ENCODE measurements at places on chromosomes 16 and 17.

DNA sequence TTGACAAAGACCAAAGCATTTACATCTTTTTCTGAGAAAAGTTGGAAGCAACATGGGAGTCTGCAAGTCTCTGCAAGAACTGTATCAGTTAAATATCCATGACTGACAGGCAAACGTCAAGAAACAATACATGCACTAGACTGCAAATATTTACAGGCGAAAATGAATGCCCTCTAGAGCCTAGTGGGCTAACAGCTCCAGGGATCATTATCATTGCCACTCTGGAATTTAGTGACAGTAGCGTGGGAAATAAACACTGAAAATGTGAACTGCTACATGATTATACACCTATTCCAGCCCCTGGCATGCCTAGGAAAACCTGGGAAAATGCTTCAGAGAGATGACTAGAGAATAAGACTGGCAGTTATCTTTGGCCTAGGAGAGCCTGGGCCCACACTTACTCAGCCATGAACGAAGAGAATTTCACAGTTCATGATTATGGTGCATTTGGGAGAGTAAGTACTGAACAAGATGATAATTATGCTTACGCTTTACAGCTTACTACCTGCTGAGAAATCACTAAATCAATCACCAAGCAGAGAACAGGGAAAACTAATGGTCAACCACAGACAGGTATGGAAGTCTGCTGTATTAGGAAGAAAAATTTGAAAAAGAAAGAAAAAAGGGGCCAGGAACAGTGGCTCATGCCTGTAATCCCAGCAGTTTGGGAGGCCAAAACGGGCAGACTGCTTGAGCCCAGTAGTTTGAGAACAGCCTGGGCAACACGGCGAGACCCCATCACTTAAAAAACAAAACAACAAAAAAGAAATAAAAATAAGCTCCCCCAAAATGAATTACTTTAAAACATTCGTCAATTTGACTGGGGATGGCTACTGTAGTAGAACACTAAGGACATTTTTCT, 66.6 kb upstream of the CLEC18B start:
- DNase-seq = no peak

- no peak for DNase-seq
These were observed 93.0 kb downstream of the ANKRD11 start for GRCh38 chr16:89397331-89397861.

DNA sequence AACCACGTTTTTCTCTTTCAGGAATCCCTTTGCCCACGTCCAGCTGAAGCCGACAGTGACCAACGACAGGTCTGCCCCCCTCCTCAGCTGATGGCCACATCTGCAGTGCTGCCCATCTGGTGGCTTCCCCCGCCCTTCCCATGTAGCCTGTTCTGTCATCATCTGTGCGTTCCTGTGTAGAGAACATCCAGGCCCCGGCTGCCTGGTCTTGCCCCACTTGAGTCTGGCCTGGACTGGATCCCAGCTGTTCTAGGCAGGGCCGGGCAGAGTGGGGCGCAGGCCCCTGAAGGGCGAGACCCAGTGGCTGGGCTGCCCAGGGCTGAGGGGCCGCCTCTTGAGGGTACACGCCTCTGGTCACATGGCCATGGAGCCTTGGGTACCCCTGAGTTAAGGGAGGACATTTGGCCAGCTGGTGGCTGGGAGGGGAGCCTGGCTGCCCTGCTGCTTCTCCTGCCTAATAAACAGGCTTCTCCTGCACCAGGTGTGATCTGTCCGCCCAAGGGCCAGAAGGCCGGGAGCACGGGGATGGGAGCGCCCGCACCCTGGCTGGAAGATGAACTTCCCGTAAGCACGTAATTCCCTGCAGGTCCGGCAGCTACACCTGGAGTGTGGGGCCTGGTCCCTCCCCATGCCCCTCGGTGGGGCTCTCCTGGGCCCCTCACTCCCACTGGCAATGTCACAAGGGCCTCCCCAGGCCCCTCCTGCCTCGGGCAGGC, 49.4 kb upstream of the PVALEF start:
- DNase-seq = no peak

- no peak for DNase-seq
These were observed 9.4 kb downstream of the CYGB start for GRCh38 chr17:76528156-76528527.

- DNase-seq = no peak
These were observed 22.2 kb upstream of the LCMT1 start for GRCh38 chr16:25089351-25089750.
